C1 segment of cervical spinal cord (tissue), 14 donors: ENCODE measurements at places on chromosomes 12 and 14.

DNA sequence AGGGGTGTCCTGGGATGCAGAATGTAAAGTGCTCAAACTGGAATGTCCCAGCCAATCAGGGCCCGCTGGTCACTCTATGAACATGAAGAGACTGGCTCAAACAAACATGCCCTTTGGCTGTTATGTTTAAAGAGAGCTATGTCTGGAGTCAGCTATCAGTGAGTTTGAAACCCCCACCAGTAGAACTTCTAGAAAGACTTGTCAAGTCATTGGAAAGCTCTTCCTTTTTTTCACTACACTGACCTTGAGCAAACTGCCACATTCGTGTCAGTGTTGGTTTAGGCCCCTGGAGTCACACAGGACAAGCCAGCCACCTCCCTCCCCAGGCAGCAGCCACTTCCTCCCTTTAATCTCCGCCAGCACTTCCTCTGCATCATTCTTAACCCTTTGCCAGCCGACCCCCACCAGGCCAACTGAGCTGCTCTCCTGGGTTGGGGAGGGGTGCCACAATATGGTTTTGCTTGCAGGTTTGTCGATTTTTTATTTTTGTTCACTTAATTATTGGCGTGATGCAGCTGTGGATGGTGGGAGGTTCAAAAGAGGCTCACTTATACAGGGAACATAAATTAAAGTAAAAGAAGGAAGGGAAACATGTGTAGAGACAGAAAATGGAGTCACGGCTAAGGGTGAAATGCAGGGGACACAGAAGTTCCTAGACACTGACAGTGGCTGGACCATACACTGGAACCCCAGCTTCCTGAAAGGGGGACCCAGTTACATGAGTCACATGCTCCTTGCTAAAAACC is 25.3 kb downstream of the CMKLR1 start:
- DNase-seq: peak; percentile 47

GRCh38 chr12:130423991-130424857 is 86.5 kb downstream of the PIWIL1 start:
- no peak for DNase-seq

DNA sequence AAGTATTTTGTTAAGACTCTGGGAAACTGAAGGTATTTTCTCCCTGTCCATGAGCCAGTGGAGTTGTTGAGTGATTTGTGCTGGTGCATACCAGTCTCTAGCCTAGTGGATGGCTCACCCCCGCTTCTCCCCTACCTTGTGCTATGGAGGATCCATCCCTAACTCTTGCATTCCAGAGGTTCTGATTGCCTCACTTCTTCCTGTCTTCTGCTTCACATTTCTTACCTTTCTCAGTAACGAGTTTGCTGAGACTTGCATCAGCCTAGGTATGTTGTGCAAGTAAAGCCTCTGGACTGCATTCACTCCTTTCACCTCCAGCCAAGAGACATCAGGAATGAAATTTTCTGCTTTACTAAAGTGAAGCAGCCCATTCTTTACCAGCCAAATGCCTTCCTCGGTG is 391.6 kb downstream of the ZFP36L1 start:
- DNase-seq: no peak

- DNase-seq: no peak
Observed at GRCh38 chr12:22407397-22407796, 72.9 kb upstream of the ST8SIA1 start.

GRCh38 chr12:65918021-65918420 is 93.7 kb downstream of the HMGA2 start:
- no peak for DNase-seq

- DNase-seq: no peak
Observed at GRCh38 chr12:82857911-82858533, 171.3 kb downstream of the TMTC2 start.
